ENCODE measurements at places on chromosomes 12 and 14. TPM values are rescaled to one million over a fixed set of nuclear protein-coding genes. Genes with fewer than 3 reads are reported as not detected.

DNA sequence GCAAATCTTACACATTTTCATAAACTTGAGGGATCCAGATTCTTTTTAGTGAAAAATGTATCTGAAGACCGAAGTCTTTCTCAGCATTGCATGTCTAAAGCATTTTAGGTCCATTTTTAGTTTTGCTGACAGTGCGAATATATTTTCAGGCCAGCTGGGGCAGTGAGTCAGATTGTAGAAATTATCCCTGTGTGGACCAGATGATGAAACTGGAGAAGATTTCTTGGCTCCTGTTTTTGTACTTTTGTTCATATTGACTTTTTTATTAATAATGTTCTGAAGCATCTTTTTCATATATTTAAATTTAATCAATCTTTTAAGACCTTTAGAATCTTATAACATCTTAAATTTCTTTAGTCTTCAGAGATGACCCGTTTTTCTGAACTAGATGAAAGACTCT is 173.1 kb downstream of the FLRT2 start:
- H3K27me3 ChIP-seq, result no peaks in the 10 kb centered on the region
- no peak overlapping the region for H3K4me3 ChIP-seq
- peak; percentile 29 for DNase-seq

- H3K27me3 ChIP-seq, result no peaks in the 10 kb centered on the region
- no peak overlapping the region for H3K27ac ChIP-seq
- DNase-seq, result no peak
- H3K4me3 ChIP-seq, result no peak overlapping the region
- H3K4me1 ChIP-seq, result peaks cover 13% of the 10 kb centered on the region
These were observed 44.0 kb downstream of the RHOJ start for GRCh38 chr14:63248211-63248610.

DNA sequence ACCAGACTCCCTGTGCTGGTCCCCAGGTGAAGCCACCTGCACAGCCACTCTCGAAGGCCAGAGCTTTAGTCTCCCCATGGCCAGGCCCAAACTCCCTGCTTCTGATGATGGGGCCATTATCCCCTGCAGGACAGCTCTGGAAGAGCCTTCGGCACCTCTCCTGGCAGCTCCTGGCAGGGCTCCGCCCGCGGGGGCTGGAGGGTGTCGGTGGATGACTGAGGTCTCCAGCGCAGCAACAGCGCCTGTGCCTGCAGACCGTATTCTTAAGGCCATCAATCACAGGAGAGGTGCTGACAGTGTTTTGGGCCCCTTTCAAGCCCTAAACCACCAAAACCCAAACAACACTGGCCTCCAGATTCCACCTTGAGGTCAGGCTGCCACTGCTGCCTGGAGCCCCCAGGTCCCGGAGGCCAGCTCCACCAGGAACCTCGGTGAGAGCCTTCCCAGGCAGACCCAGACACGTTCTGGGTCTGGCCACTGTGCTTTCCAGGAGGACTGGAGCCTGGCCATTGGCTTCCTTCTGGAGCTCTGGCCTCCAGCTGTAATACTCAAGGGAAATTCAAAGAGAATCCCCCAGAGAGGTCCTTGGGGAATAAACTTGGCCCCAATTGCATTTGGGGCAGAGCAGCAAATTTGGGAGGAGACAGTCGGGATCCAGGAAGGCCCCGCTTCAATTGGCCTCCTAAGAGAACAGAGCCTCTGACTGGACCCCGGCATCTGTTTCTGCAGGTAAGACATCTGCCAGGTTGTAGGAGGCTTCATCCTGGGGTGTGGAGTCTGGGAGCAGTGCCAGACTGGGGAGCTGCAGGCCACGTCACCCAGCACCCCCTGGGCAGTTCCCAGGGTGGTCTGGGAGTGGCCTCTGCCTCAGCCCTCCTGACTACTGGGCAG is 210.6 kb upstream of the RTL1 start:
- H3K4me1 ChIP-seq, result no peaks in the 10 kb centered on the region
- H3K4me3 ChIP-seq, result no peak overlapping the region
- no peaks in the 10 kb centered on the region for H3K27me3 ChIP-seq
- no peak overlapping the region for H3K27ac ChIP-seq
- no peaks in the 10 kb centered on the region for H3K36me3 ChIP-seq

GRCh38 chr14:88553886-88554456 is 836 bp downstream of the PTPN21 start:
- no peak for DNase-seq
- peaks cover 8% of the 10 kb centered on the region for H3K36me3 ChIP-seq
- H3K27me3 ChIP-seq, result peaks cover 29% of the 10 kb centered on the region
- H3K27ac ChIP-seq, result peak overlapping the region; percentile 90

AHNAK2 gene
- polyA plus RNA-seq, result 46.3 TPM

DNA sequence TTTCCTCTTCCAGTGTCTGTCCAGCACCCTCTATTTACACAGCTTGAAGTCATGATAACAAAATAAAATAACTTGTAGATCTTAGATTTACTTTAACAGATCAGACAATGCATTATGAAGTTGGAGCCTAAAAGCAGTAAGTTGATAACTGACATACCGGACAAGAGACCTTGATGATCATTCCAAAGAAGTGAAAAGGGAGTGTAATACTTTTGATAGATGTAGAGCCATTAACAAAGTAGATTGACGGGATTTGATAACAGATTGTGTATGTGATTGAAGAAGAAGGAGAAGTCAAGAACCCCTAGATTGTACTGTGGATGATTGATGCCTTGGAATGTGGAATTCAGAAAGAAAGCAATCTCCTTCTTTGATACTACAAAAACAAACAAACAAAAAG is 403.8 kb upstream of the MGAT4C start:
- no peaks in the 10 kb centered on the region for H3K4me1 ChIP-seq
- H3K4me3 ChIP-seq, result no peak overlapping the region
- no peaks in the 10 kb centered on the region for H3K27me3 ChIP-seq
- no peaks in the 10 kb centered on the region for H3K36me3 ChIP-seq
- no peak overlapping the region for H3K27ac ChIP-seq
- no peak for DNase-seq

DNA sequence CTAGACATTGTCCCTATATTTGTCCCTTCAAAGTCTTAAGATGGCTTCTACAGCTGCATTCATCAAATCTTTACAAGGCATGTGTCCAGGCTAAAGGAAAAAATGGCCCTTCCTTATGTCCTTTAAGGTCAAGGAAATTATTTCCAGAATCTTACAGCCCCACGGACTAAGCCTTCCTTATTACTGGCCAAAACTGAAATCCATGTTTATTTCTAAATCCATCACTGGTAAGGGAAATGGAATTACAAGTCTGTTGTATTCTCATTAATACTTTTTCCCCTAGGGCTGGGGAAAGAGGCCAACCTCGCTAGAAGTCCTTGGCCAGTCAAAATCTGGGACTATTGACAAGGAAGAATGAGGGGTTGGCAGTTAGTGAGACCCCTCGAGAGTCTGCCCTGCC is 252.5 kb downstream of the TMEM132C start:
- no peak for DNase-seq
- no peak overlapping the region for H3K4me3 ChIP-seq
- H3K4me1 ChIP-seq, result no peaks in the 10 kb centered on the region

DNA sequence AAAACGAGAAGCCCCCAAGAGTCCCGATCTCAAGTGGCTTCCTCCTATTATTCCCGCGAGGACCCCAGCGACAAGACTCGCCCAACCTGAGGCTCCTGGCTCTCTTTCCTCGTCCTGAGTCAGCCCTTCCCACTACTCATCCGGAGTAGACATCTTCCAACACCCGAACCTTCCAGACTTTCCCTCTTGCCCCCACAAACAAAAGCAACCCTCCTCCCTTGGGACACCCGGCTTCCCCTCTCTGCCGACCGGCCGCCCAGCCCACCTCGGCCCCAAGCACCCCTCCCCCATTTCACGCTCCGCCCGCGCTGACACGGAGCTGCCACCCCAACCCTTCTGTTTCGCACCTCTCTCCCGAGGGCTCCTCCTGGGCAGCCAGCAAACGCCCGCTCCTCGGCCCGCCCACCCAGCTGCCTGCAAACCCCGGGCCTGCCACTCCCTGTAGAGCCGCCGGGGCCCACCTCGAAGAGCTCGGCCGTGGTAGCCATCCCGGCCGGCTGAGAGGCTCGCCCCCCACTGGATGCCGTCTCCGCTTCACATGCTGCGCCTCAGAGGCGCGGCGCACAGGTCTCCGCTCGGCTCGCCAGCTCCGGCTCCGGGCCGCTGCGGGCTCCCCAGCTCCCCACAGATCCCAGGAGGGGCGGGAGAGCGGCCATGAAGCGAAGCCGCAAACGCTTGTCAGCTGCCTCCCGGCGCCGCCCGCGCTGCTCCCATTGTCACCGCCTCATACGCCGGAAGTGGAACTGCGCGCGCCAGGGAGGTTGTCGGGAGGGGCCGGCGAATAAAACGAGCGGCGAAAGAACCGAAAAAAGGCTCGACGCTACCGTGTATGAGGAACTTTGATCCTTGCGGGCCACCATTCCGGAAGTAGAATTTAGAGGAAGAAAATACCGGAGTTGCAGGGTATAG is at the start of the genes AP5M1 and EXOC5:
TSS of gene AP5M1 (plus strand) at position 811 of the 909 bp plus-strand sequence. CDS start 344 bp downstream, outside the sequence.
TSS of gene EXOC5 (minus strand) at position 745 of the 909 bp plus-strand sequence. CDS start at position 488, 257 bp downstream.
- H3K4me1 ChIP-seq, result peaks cover 16% of the 10 kb centered on the region
- peak; percentile 97 for DNase-seq
- H3K27me3 ChIP-seq, result no peaks in the 10 kb centered on the region
- H3K36me3 ChIP-seq, result no peaks in the 10 kb centered on the region
- H3K27ac ChIP-seq, result peak within 1 kb of the TSS; percentile 96

DNA sequence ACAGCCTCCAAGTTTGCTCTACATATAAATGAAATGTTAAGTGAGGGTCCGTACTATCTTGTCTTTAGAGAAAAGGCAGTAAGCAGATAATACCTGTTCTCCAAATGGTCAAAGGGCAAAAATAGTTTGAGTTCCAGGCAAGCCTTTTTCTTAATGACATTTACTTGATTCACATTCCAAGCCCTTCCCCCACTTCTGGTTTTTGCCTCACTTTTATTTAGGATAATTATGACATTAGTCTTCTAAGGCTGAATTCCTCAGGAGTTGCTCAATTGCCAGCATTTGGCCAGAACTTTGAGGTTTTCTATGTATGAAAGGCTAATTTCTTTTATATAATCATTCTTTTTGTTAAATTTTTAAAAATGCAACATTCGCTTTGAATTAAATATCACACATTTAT is 62.5 kb upstream of the DUSP6 start:
- peaks cover 6% of the 10 kb centered on the region for H3K4me1 ChIP-seq
- DNase-seq, result no peak
- no peaks in the 10 kb centered on the region for H3K36me3 ChIP-seq

DNA sequence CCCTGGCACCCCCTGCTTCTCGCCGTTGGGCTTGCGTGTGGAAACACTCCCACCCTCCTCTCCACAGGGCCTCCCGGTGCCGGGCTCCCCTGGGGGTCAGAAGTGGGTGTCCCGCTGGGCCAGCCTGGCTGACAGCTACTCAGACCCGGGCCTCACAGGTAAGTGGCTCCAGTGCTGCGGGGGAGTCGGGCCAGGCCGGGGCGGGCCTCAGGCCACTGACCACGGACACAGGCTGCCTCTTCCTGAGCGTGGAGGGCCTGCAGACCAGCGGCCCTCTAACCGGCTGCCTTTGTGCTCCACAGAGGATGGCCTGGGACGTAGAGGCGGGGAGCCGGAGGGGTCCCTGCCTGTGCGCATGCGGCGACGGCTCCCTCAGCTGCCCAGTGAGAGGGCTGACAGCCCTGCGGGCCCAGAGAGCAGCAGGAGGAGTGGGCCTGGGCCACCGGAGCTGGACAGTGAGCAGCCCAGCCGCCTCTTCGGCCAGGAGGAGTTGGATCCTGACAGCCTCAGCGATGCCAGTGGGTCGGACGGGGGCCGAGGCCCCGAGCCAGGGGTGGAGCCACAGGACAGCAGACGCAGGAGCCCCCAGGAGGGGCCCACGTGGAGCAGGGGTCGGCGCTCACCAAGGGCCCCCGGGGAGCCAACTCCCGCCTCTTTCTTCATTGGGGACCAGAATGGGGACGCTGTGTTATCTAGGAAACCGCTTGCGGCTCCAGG is 21.1 kb downstream of the CEP170B start:
- H3K36me3 ChIP-seq, result peaks cover 68% of the 10 kb centered on the region
- peaks cover 5% of the 10 kb centered on the region for H3K4me1 ChIP-seq
- no peak overlapping the region for H3K4me3 ChIP-seq
- no peak overlapping the region for H3K27ac ChIP-seq
- no peak for DNase-seq

FAM90A1 gene
- polyA plus RNA-seq, result 0.45 TPM

GUCY2C gene
- polyA plus RNA-seq, result not detected

HDAC7 gene
- polyA plus RNA-seq, result 28.6 TPM

DNA sequence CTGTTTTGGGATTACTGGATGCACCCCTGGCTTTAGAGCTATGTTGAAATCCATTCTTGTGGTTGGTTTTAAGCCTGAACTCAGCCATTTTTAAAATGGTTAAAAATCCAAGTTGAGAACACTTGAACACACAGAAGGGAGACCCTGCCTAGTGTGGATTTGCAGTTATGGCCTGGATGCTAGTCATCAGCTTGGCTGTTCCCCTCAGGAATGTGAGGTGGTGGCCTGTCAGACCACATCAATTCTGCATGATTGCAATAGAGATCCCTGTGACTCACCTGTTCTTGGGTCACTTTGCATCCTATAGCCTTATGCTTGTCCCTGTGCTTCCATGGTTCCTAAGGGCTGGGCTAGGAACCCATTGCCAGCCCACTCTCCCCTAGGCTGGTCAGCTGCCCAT is 454.1 kb downstream of the ATP23 start:
- H3K4me1 ChIP-seq, result no peaks in the 10 kb centered on the region
- H3K36me3 ChIP-seq, result no peaks in the 10 kb centered on the region
- H3K27ac ChIP-seq, result no peak overlapping the region
- no peak for DNase-seq
- no peaks in the 10 kb centered on the region for H3K27me3 ChIP-seq

DNA sequence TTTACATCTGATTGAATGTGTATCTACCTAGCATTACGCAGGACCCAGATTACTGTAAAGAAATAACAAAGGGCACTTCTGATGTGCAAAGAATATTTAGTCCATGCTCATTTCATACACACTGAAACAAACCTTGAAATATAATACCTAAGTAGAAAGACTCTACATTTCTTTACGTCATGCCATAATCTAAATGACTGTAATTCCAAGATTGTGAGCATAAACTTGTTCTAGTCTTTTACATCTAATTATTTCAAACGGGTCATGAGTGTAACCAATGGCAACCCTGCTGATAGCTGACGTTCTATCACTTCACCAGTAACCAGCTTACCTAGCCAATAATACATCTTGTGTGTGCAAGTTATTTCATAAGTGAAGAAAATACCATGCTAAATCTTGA is 433.8 kb downstream of the PRKD1 start:
- no peaks in the 10 kb centered on the region for H3K27me3 ChIP-seq
- DNase-seq, result no peak
- no peaks in the 10 kb centered on the region for H3K36me3 ChIP-seq
- H3K4me1 ChIP-seq, result no peaks in the 10 kb centered on the region

- no peaks in the 10 kb centered on the region for H3K36me3 ChIP-seq
- no peaks in the 10 kb centered on the region for H3K27me3 ChIP-seq
- peak; percentile 55 for DNase-seq
These were observed 14.1 kb downstream of the SUSD6 start for GRCh38 chr14:69625299-69626131.

- no peak overlapping the region for H3K4me3 ChIP-seq
- H3K4me1 ChIP-seq, result no peaks in the 10 kb centered on the region
- no peak for DNase-seq
These were observed 38.4 kb upstream of the ATXN7L3B start for GRCh38 chr12:74499192-74499591.

GRCh38 chr12:24111616-24112015 is 162.1 kb upstream of the SOX5 start:
- no peak overlapping the region for H3K4me3 ChIP-seq
- H3K27ac ChIP-seq, result no peak overlapping the region
- DNase-seq, result no peak

NDRG2 gene
- 92.1 TPM for polyA plus RNA-seq

Measured in stomach (tissue), 19 donors.